ENCODE measurements at places on chromosomes 2 and 18. TPM values are rescaled to one million over a fixed set of nuclear protein-coding genes. Genes with fewer than 3 reads are reported as not detected.

DNA sequence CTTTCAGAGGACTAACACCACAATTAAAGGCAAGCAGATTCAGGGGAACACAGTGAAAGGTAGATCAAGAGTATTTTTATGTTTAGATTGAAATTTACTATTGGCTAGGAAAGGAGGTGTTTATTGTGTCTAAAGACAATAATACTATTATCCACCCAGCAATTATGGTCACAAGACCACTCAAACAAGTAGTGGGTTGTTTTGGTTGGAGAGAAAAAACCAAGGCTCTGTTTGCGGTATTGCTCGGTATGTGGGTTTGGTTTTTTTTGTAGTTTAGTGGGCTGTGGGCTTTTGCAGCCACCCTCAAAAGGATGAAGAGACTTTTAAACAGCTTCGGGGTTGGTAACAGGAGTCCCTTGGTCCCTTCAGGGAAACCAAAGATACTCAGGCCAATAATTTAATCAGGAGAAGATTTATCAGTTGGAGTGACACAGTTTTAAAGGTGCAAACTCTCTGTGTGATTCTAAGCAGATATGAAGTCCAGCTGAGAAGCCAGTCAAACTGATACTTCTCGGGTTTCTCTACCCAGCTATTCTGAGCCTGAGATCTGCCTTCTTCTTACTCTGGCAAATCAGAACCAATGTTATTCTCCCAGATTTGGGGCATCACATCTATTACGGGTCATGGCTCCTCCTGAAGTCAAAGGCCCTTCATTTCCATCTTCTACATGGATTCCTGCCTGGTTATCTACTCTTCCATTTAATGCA, 55.3 kb downstream of the DCC start:
- no peak overlapping the region for H3K4me3 ChIP-seq
- no peaks in the 10 kb centered on the region for H3K36me3 ChIP-seq
- no peak for DNase-seq
- no peaks in the 10 kb centered on the region for H3K27me3 ChIP-seq

DNA sequence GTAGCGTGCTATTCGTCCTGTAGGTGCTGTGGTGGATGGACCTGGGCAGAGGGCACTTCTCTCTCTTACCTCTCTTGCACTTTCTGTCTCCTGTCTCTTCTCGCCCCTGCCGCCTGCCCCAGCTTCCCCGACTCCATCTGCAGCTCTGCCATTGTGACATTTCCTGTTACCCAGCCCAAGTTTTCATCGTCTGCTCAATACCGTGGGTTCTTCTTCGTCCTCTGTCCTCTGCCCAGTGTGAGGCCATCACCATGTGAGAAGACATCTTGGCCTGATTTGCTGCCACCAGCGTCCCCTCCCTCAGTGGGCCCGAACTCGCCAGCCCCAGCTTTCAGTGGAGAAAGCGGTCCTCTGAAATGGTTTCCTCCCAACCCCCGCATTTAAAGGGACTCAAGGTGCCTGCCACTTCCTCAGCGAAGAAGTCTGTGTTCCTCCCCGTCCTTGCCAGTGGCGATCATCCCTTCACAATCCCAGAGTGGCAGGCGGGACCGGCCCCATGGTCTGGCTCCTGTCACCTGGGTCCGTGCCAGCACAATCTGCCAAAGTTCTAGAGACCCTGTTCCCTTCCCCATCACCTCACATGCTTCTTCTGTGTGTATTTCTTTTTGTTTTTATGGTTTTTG, 18.0 kb downstream of the TGOLN2 start:
- no peak for DNase-seq
- no peak overlapping the region for H3K4me3 ChIP-seq
- peaks cover 46% of the 10 kb centered on the region for H3K36me3 ChIP-seq
- peak overlapping the region; percentile 49 for H3K27ac ChIP-seq
- H3K4me1 ChIP-seq: peaks cover 21% of the 10 kb centered on the region

DNA sequence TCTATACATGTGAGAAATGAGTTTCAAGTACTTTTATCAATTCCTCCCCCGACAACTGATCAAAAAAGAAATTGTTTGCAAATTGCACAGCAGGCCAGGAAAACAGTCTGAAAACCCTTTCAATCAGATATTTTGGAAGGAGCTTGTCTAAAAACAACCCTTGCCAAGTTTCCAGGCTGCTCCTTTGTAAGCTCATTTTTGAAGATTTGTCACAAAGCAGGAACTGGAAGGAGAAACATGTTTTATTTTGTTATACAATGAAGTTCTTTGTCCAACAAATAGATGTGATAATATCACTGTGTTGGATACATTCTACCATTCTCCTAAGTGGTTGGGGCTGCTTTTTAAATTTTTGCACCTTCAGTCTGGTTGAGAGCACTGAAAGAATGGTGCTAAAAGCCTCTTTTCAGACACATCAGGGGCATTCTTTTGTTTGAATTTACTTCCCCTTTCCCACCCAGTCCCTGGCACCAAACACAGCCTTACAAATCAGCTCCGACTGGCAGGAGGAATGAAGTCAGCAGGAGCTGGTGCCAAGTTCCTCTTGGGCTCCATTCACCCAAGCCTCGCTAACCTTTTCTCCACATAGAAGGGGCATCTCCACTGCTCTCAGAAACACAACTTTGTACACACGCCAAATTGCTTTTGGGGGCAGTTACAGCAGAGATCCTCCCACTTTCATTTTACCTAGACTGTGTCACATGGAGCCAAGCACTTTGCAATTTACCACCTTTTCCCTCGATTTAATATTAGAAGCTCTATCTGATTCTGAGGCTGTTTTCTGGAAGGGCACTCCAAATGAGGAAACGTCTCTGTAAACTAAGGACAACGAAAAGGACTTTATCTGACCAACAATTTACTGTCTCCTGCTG, 88.0 kb downstream of the C1D start:
- H3K27ac ChIP-seq: no peak overlapping the region
- H3K4me3 ChIP-seq: no peak overlapping the region
- no peaks in the 10 kb centered on the region for H3K36me3 ChIP-seq
- DNase-seq: peak; percentile 41
- H3K27me3 ChIP-seq: peaks cover 3% of the 10 kb centered on the region
- H3K4me1 ChIP-seq: no peaks in the 10 kb centered on the region

The SAG gene
- 0.18 TPM for total RNA-seq

The EGR4 gene
- total RNA-seq: not detected

The LDLRAD4 gene
- 20.8 TPM for total RNA-seq
